ENCODE measurements at places on chromosomes 4 and X.

GRCh38 chrX:79368441-79368840, 1.3 kb upstream of the ITM2A start:
- no peak for DNase-seq

DNA sequence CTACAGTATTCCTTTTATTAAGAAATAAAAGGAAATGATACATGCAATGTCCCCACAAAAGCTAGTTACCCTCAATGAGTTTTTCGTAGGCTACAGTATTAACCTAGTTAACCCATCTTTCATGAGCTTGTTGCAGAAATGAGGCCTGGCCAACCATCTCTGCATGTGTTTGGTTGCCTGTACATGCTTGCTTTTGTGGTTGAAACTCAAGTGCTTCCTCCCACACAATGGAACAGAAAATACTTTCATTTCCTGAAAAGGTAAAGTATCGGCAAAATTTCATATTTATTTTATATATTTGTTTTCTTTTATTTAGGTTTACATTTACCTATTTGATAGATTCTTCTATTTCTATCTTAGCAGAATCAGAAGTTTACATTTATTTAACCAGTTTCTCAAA, 214.6 kb upstream of the FAM241A start:
- DNase-seq, result no peak

DNA sequence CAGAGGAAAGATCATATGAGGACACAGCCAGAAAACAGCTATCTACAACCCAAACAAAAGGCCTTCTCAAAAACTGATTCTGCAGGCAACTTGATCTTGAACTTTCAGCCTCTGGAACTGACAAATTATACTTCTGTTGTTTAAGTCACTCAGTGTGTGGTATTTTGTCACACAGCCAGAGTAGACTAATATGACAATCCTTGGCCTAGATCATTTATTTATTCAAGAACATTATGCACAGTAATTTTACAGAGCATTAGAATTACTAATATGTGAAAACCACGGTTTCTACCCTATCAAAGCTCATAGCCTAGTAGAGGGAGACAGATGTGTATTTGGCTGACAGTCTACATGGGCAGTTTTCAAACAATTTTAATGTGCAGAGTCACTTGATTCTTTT, 167.8 kb upstream of the PCDH18 start:
- no peak for DNase-seq

GRCh38 chr4:40253906-40254305, 57.1 kb downstream of the RHOH start:
- DNase-seq, result no peak

- no peak for DNase-seq
Measured at GRCh38 chr4:60944060-60944459, 256.1 kb upstream of the ADGRL3 start.

- no peak for DNase-seq
Measured at GRCh38 chr4:25702848-25703247, 47.2 kb downstream of the SLC34A2 start.

DNA sequence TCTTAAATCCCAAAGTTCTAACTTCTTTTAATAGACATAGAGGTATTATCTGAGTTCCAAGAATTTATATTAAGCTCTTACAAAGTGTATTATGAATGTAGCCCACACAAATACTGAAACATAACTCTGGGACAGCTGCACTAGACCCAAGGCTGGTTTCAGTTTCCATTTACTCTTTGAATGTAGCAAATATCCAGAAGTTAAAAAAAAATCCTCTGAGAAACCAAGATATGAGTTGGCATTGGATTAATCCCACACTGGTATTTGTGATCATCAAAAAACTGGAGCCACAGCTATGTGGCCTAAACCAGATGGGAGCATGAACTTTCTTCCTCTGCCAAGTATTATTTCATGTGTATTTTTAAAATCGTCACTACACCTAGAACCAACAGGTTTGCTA, 23.6 kb upstream of the SMPX start:
- no peak for DNase-seq

DNA sequence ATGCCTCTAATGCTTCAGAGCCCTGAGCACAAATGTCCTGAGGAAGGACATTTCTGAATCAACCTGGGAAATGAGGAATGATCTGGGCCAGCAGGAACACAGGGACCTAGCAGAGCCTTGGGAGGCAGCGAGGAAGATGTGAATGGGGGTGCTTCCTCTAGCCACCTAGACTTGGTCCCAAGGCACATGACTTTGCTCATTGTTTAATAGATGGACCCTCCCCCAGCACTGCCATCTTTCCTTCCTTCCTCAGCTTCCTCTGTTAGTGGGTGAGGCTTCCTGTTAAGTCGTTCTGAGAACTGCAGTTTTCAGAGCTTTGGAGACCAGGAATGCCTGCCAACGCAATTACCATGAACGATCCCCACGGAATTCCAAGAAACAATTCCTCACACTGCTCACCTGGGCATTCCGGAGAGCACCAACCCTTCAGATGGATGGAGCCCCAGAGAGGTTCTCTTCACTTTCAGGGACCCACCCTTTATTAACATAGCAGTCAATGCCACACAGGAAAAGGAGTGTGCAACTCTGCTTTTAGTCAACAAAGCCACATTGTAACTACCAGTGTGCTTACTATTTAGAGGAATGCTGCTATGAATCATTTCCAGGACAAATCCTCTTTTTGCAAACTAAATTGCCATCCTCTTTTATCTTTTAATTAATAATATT, 48.5 kb upstream of the STIM2 start:
- DNase-seq, result no peak

- no peak for DNase-seq
Measured at GRCh38 chr4:83054928-83055327, 19.9 kb downstream of the COPS4 start.

- no peak for DNase-seq
Measured at GRCh38 chrX:71250841-71251240, 3.1 kb downstream of the ZMYM3 start.

GRCh38 chr4:48296365-48296764, 26.7 kb upstream of the TEC start:
- no peak for DNase-seq

GRCh38 chrX:32448320-32448719, 763.0 kb downstream of the DMD start:
- no peak for DNase-seq

GRCh38 chrX:28586981-28587551, at the start of gene IL1RAPL1:
Gene IL1RAPL1 (plus strand): TSS chrX:28587446.
- no peak for DNase-seq

- DNase-seq, result no peak
Measured at GRCh38 chr4:108240366-108240765, 71.6 kb upstream of the LEF1 start.

- DNase-seq, result no peak
Measured at GRCh38 chr4:11543706-11544105, 115.0 kb upstream of the HS3ST1 start.

DNA sequence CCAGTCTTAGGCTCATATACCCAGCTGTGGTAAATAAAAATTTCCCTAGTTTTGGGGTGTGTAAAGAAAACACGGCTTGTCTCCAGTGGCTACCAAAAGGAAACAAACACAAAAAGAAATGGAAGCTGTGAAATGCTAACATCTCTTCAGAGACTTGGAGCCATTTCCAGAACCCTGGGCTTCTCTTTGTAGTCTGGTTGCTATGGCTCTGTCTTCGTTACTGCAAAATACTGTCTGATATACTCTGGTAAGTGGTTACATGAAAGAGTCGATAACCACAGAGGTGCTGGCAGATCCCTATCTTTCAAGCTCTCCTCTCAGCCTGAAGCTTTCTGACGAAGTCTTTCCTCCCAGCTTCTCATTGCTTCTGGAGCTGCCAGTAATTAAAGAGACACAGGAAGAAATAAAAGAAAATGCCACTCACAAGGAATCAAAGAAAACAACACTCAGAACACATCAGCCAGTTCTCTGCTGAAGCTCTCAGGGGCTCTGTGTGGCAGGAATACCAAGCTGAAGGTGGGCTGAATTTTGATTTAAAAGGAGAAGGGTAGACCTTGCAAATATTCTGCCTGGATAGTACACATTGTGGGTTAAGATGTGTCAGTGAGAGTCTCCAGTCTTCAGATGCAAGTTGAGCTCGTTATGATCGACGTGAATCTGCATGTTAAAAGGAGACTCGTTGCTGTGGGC, 107.6 kb upstream of the FAM9C start:
- DNase-seq, result peak; percentile 11

DNA sequence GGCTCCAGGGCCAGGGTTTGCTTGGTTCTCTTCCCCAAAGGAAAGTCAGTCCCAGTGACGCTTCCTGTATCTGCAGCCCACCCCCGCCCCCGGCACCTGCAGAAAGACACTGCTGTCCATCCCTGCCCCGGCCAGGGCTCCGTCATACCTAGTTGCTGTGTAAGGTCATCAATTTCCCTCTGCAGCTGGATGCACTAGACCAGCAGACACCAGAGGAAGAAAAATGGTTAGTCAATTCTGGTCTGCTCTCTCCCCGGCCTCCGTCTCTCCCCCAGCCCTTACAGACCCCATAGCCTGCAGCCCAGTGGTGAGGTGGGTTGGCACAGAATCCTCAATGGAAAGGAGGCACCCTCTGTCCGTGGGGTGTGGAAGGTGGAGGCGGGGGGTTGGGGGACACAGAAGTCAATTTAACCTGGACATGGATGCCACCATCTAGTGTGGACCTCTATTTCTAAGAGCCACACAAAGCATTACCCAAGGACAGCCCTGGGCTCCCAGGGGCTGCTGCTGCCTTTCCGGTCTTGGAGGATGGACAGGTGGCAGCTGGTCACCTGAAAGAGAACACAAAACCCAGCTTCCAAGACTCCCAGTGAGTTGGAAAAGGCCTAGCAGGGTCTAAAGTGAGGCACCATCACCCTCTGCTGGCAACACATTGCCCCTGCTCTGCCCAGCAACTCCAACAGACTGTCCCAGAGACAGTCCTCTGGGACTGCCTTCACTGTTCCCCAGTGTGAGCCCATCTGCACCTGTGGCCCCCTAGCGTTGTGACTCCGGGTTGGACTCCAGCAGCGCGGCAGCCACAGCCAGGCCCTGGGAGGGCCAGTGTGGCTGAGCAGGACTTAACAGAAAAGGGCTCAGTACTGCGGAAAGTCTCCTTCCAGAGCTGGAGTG, 40.2 kb upstream of the NHSL2 start:
- DNase-seq, result no peak

DNA sequence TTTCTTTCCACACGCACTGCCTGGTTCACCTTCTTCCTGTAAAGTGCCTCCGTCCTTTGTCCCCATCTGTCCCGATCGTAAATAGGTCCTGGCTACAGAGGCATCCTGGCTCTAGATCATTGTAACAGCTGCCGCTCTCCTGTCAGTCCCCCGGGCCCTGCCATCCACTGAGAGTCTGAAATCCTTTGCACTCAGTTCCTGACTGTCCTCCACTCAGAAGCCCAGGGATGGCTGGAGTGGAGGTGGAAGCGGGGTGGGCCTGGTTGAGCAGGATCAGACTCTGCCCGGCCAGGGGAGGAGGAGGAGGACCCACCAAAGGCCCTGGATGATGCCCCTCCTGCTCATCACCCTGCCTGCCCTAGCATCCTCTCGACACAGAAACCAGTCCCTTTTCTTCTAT, 29.8 kb downstream of the PIGG start:
- no peak for DNase-seq

- no peak for DNase-seq
Measured at GRCh38 chrX:42771506-42772335, 6.2 kb downstream of the PPP1R2C start.

- DNase-seq, result no peak
Measured at GRCh38 chr4:186266729-186267456, 904 bp downstream of the F11 start.
